Naive thymus-derived CD8-positive, alpha-beta T cell (primary cell): ENCODE measurements at places on chromosomes 6 and 20. TPM values are rescaled to one million over a fixed set of nuclear protein-coding genes. Genes with fewer than 3 reads are reported as not detected.

The CCR6 gene
- total RNA-seq: 0.10 TPM

The ARMH2 gene
- 4.5 TPM for total RNA-seq

GRCh38 chr6:147000545-147001488 is 203.4 kb upstream of the STXBP5 start:
- no peak for DNase-seq

The NKX2-4 gene
- not detected for total RNA-seq

DNA sequence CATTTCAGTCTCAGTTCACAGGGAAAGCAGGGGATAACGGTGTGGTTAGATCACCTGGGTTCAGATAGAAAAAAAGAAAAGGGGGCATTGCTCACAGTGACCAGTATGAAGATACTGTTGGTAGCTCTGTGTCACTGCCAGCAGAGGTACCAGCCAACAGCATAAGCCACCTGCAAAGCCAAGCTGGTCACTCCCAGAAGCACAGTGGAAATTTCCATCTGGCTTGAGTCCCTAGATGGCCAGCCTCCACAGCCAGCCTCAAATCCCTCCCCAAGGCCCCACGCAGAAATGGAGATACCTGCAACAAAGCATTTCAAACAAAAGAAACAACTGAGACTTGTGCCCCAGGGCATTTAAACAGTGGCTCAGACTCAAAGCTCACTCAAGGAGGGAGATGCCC is 11.6 kb downstream of the DEFB127 start:
- no peak for DNase-seq

GRCh38 chr20:7144464-7144863 is 377.0 kb downstream of the BMP2 start:
- no peak for DNase-seq

GRCh38 chr20:50731055-50731929 is at the start of gene PARD6B:
TSS of gene PARD6B (plus strand) at chr20:50731580. CDS start at chr20:50731787, 207 bp downstream.
- DNase-seq: peak; percentile 100
